ENCODE measurements at places on chromosomes 4 and X.

- peak; percentile 7 for DNase-seq
Measured at GRCh38 chrX:104112326-104112951, at the start of gene ZCCHC18. Gene ZCCHC18, plus strand, starts transcription at chrX:104112523. Its CDS starts 1,589 bp downstream, at chrX:104114112.

DNA sequence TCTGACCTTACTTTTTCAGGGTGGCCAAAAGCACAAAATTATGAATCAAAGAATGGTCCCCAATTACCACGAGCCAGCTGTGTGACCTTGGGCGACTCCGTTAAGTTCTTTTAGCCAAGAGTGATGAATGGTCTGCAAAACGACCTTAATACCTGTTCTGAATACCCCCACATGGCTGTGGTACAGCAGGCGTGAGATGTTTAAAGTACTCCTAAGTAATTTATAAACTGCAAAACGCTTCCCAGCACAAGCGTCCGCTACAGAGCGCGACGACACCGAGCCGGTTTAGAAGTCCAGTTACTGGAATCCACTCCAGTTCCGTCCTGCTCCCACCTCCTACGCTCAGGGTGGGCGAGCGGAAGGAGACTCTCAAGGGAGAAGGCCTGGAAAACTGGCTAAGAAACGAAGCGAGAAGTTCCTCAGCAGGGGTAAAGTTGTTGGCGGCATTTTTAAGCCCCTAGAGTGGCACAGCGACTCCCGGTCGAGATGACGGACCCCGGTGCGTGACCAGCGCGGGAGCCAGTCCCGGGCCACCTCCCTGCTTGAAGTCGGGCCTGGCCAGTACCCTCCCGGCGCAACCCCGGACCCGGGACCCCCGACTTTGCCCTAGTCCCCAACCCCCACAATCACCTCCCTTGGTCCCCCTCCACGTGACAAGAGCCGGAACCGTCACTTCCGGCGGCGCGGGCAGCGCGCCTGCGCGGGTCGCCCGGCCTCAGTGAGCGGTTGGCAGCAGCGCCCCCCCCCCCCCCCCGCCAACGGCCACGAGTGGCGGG lies 659 bp upstream of the BMP2K start:
- no peak for DNase-seq

DNA sequence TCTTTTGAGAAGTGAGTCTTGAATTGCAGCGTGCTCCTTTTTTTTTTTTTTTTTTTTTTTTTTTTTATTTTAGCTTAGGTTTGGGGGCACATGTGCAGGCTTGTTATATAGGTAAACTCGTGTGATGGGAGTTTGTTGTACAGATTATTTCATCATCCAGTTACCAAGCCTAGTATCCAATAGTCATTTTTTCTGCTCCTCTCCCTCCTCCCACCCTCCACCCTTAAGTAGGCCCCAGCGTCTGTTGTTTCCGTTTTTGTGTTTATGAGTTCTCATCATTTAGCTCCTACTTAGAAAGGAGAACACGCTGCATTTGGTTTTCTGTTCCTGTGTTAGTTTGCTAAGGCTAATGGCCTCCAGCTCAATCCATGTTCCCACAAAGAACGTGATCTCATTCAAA lies 81.3 kb upstream of the TSPAN5 start:
- no peak for DNase-seq

- no peak for DNase-seq
Measured at GRCh38 chrX:63738696-63739095, 46.3 kb downstream of the ARHGEF9 start.

Measured in PC-9 (cell line).